Stimulated activated memory B cell treated with anti-CD40 and anti-IgM and Interleukin-4, amounts not matched to agents 10 μg/mL and 1 μg/mL and 100 μg/mL, for 72 hours (primary cell): ENCODE measurements at places on chromosomes 5 and 9.

GRCh38 chr5:107980923-107981692 is 310.4 kb upstream of the EFNA5 start:
- ATAC-seq: no peak

- no peak for ATAC-seq
Measured at GRCh38 chr9:93207326-93207814, 23.4 kb downstream of the WNK2 start.

- ATAC-seq: peak; percentile 57
Measured at GRCh38 chr9:120755810-120756434, 37.3 kb downstream of the FBXW2 start.

DNA sequence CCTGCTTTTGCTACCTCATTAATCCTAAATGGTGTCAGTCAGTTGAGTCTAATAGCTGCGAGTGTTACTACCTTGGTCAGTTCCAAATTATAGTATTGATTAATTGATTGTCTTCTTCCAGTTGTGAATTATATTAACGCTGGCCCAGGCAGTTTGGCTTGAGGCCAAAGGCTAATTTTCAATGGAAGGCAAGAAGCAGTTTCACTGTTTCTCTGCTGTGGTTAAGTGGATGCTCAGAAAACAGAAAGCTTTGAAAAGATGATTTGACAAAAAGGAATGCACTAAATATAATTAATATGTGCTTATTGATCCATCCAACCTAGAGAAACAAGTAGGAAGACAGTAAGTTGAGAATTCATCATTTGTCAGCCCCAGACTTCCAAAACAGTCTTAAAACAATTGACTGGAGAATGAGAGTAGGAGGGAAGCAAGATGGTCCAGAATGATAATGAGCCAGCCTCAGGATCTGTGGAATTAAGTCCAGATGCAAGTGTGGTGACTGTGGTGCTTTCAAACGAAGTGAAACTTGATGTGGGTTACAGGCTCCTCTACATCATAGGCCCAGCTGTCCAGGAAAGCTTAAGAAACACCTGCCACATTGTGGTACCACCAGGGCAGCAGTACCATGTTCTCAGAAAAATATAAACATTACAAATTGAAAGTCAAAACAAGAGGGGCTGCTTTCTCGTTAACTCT is 1371.0 kb upstream of the DMAC1 start:
- ATAC-seq: no peak

DNA sequence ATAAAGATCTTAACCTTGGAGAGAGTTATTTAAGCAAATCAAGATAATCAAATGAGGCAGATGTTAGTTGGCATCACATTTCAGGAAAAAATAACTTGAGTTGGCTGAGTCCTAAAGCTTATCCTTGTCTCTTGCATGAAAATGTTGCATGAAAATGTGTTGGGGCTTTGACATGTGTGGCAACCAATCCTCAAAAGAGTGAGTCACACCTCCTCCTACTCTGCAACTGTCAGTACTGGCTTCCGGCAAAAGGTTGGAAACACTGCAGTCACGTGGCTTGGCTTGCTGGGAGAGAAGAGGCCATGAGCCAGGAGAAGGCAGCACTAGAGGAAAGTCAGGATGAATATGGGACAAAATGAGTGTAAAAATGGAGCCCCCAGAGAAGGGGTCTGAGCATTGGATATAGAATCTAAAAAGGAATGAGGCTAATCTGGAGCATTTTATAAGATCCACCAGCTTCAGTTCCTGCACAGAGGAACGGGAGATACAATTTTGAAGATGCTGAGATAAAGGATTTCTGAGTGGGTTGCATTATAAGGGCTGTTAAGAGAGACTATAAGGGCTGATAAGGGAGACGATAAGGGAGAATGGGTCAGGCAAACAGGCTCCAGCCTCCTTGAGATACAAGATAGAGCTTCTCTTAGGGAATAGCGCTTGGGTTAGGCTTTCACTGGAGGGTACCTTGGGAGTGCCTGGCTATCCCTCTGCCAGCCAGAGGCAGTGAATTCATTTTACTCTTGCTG is 43.1 kb downstream of the SPATA31D1 start:
- ATAC-seq: no peak
